ENCODE measurements at places on chromosomes 7 and 10. TPM values are rescaled to one million over a fixed set of nuclear protein-coding genes. Genes with fewer than 3 reads are reported as not detected.

RAPGEF5 gene
- 87.0 TPM for total RNA-seq

DNA sequence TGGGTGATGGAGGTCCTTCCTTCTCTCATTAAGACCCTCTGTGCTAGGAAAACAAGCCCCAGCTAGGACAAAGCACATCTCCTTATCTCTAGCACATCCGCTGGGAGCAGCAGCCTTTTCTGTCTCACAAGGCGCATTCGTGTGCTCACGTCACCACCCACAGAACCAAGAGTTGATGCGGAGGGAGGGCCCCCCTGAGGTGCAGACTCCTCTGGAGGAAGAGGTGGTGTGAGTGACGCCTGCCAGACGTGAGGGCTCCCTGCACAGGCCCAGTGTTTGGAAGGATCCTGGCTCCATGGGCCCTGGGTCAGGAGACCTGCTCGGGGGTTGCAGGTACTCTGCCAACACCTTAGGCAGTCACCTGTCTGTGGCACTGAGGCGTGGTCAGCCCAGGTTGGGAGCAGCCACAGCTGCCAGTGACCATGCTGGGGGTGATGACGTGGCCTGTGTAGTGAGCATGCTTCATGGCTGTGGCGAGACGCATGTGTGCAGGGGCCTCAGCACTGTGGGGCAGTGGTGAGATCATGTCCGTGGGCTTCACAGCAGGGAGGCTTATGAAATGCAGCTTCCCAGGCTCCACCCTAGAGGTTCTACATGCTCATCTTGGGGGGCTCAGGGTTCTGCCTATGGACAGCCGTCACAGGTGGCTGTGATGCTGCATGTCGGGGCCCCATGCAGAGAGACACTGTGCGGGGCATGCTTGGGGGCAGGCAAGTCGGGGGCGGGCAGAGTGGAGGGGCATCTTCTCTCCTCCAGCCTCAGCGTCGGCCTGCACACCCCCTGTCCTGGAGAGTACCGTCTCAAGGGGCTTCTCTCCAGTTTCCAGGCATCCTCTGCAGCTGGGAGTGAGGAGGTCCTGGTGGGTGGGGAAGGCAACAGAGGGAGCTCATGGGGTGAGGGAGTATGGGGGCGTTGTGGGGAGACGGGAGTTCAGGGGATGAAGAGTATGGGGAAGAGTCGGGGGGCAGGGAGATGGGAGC is 56.2 kb upstream of the DPYSL4 start:
- DNase-seq: no peak

KLF14 gene
- total RNA-seq: 2.3 TPM

- no peak for DNase-seq
Observed at GRCh38 chr7:30726296-30727006, 25.5 kb upstream of the INMT start.

- peak; percentile 23 for DNase-seq
Observed at GRCh38 chr7:118153551-118154177, 30.3 kb upstream of the LSM8 start.

LRRC18 gene
- not detected for total RNA-seq

DNA sequence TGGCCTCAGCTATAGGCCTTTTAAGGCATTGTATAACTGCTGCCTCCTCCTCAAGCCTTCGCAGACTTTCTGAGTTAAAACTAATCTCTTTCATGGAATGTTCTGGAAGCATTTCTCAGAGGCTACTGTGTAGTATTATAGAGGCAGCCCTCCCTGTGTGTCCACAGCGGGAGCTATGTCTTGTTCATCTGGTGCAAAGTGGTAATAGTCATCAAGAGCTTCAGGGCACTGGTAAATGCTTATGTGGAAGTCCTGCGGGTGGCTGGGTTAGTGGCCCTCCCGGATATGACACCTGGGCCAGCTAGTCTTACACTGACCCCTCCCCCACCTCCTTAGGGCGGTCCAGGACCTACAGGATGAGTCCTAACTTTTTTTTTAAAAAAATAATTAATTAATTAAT is 2.2 kb upstream of the ABHD11 start:
- DNase-seq: no peak

DNA sequence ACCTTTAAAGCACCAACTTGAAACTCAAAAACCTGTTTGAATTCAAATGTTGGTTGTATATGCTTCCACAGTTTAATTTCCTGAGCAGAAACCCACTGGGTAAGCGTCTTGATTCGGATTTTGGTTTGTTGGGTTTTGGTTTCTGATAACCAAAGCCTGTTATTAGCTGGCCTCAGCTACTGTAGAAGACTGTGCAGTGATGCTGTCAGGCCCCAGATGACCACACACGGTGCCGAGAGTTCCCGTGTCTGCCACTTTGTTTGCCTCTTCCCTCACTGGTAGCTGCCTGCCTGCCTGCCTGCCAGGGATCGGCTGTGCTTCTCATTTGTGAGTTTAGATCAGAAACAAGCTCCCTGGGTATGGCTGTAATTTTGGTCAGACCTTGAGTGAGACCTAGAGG is 5.6 kb downstream of the MDH2 start:
- no peak for DNase-seq

GRCh38 chr10:57624856-57625592 is 642.7 kb downstream of the IPMK start:
- DNase-seq: no peak

INMT gene
- 321 TPM for total RNA-seq

- DNase-seq: no peak
Observed at GRCh38 chr10:22345301-22346095, at the start of gene SPAG6. SPAG6 (plus strand) TSS chr10:22345496; CDS start chr10:22345612, 116 bp downstream.

DNA sequence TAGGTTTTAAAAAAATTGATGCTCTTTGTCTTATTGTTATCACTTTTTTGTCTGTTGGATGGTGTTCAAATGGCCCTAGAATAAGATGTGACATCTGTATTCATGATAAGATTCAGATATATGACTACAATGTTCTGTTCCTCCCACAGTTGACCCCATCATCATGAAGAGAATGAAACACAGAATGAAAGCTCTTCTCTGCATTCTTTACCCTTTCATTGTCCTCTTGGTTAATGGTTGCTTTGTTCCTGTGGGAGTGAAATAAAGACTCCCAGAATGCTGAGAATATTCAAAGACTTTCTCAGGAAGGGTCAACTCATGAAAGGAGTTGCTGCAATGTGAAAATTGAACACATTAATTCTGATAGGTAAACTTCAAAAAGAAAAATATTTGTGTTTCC is 1015.8 kb downstream of the SORCS3 start:
- no peak for DNase-seq

GRCh38 chr10:131817866-131818509 is 82.8 kb upstream of the PPP2R2D start:
- no peak for DNase-seq

- no peak for DNase-seq
Observed at GRCh38 chr7:100590077-100590737, 4.1 kb downstream of the FBXO24 start.

CYTH3 gene
- 22.7 TPM for total RNA-seq

CNPY1 gene
- total RNA-seq: not detected

DNA sequence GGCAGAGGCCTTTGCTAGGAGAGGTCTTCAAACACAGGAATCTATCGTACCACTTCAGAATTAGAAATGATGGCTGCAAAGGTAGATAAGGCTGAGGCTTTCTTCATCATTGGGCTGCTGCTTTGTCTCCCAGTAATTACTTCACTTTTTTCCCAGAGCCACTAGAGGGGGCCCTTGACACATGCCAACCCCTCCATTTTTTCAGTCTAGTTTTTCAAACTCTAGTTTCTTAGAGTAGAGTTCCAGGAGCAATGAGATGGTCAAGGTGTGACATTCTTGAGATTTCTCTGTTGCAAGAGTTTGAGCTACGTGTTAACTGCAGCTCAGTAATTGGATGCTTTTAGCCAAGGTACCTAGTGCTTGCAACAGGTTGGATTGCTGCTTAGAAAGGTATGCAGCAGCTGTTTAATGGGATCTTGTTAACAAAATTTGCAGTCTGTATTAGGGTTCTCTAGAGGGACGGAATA is 33.8 kb upstream of the RBM20 start:
- DNase-seq: no peak

DNA sequence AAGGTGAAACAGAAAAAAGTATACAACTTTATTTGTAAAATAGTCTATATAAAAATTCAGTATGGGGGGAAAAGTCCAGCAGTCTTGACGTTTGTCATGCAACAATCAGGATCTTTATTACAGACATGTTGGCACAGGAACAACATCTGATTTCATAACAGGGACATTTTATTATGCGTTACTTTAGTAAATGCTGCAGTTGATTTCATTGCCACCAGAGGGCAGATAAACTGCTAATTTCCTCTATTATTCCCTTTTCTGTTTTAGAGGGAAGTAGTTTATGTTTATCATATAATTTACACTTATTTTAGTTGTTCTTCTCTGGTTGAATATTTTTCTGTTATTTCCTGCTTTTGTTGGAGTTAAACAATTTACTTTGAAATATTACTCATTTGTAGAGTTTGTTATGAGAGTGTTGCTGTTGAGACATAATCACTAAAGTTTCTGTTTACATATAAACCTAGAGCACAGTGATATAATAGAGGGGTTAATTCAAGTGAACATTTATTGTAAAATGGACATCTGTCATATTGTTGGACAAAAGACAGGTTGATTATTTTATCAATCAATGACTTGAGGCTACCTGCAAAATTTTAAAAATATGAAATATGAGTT is 3.3 kb downstream of the PLXDC2 start:
- no peak for DNase-seq
